ENCODE measurements at places on chromosomes 2 and 18. TPM values are rescaled to one million over a fixed set of nuclear protein-coding genes. Genes with fewer than 3 reads are reported as not detected.

Gene AP1S3
- total RNA-seq: 6.3 TPM

Gene DYSF
- 0.71 TPM for total RNA-seq

GRCh38 chr2:101688261-101688660 lies 9.2 kb upstream of the MAP4K4 start:
- ATAC-seq: no peak

- no peak for ATAC-seq
These were observed 18.7 kb upstream of the RASGRP3 start for GRCh38 chr2:33457556-33458247.

DNA sequence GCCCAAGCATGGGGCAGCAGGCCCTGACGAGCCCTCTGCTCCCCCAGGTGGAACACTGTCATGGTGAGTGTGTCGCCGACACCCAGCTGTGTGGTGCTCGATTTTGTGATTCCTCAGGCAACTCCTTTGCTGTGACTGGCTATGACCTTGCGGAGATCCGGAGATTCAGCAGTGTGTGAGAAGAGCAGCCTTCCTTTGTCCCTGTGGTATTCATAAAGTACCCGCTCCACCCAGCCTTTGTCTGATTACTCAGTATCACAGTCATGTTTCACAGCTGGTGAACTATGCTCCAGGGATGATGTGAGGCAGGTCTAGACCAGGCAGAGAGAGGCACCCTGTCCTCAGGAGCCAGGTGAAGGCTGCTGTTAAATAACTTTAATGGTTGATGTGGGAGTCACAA lies 4.0 kb downstream of the WDR54 start:
- no peak for ATAC-seq
